Activated CD8-positive, alpha-beta memory T cell treated with anti-CD3 and anti-CD28 coated beads, Interleukin-2, amount 50 U/mL, for 4 hours (primary cell): ENCODE measurements at places on chromosomes 2 and 18.

DNA sequence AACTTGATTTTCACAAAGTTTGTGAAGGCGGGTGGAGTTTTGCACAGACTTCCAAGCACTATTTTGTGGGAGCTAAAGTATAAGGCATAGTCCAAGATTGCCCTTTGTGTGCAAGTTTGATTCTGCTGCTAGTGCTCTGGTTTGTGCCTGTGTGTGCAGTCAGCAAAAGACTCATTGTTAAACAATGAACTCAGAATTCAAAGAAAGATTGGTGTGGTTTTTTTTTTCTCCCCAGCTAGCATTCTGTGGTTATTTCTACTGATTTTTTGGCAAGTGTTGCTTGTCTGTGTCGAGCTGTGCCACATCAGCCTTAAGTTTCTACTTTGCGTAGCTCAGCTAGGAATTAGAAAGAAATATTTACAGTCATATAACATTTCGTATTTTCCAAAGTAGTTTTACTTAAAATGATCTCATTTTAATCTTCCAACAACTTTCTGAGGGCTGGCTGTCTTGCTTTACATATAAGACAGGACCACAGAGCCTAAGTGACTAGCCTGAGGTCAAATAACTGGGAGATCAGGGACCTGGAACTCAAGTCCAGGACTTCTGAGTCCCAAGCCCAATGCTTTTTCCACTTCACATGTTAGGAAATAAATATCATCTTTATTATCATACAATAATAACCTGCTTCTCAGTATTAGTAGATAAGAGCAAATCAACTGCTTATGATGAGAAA, 69.8 kb downstream of the BABAM2 start:
- DNase-seq, result no peak

DNA sequence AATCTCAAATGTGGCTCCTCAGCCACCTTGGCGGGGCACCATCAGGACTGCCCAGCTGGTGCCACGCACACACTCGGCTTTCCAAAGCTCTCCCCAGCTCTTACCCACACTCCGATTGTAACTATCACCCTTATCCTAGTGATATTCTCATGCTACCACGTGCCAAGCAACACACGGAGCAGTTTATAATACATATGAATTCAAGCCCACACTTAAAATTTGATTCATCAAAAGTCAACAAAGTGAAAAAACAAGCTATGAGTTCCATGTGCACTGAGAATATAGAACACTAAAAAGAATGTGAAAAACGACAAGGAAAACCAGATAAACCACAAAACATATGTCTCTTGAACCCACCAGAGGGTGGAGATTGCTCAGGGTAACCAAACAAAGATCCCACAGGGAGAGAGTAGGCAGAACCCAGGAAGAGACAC, 31.6 kb downstream of the LONRF2 start:
- no peak for DNase-seq

DNA sequence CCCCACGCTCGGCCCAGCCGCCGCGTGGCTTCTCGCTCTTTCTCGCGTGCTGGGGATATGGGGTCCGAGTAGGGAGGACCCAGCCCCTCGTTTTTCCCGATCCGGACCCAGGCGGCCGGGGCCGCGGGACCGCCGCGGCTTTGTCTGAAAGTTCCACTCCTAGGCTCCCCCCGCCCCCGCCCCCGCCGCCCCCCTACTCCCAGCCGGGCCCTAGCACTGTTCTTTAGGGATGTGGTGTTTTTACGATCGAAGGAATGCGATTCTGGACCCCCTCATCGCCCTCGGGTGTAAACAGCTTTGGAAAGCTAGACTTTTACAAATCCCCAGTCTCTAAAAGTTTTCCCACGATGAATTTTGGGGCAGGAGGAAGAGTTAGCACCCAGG, 819 bp downstream of the TGIF1 start:
- no peak for DNase-seq

- DNase-seq, result no peak
These were observed 318.9 kb upstream of the TFPI start for GRCh38 chr2:187873132-187873531.

- DNase-seq, result no peak
These were observed 43.9 kb downstream of the SS18 start for GRCh38 chr18:26046419-26047077.

DNA sequence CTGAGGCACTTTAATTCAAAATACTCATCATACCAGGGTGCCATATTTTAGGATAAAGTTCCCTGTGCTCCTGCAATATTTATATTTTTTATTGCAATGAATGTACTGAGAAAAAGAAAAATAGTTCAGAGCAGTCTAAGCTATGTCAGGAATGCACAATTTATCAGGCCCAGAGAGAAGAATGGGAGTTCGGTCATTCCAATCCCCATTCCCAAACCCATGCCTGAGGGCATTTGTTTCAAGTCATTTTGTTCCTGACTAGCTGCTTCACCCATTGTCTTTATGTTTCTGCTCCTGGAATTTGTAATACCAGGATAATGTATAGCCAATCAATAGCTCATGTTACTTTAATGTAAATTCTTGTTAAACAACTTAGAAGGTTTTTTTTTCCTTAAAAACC, 24.4 kb upstream of the FTCDNL1 start:
- DNase-seq, result no peak

- peak; percentile 46 for DNase-seq
These were observed 89.6 kb upstream of the NPAS2 start for GRCh38 chr2:100730290-100730868.

GRCh38 chr2:101921319-101921952, 70.3 kb upstream of the IL1R2 start:
- DNase-seq, result no peak

GRCh38 chr2:166180951-166181812, 53.4 kb upstream of the SCN1A start:
- no peak for DNase-seq

- no peak for DNase-seq
These were observed 166.7 kb downstream of the NRXN1 start for GRCh38 chr2:50865235-50865634.

GRCh38 chr2:100513650-100514049, 43.4 kb downstream of the NMS start:
- DNase-seq, result no peak

DNA sequence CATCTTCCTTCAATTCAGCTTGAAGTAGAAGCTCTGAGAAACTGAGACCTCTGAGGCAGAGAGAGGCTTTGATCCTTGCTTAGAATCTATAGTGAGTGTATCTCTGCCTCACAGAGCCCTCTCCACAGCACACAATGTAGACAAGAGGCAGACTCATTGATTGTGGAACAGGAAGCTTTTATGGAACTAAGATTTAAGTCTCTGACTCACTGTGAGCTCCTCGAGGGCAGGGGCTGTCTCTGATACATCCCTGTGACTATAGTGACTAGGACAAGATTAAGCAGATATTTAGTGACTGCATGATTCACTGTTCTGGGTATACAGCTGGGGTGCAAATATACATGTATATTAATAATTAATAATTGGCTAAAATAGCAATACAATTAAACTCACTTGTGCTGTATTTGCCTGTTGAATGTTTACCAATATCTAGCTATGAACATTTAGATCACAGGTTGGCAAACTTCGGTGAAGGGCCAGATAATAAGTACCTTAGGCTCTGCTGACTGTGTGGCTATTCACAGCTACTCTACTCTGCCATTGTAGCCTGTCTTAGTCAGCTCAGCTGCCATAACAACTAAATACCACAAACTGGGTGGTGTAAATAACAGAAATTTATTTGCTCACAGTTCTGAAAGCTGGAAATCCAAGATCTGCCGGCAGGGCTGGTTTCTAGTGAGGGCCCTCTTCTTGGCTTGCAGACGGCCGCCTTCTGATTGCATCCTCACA, 54.4 kb downstream of the ARHGEF4 start:
- no peak for DNase-seq

DNA sequence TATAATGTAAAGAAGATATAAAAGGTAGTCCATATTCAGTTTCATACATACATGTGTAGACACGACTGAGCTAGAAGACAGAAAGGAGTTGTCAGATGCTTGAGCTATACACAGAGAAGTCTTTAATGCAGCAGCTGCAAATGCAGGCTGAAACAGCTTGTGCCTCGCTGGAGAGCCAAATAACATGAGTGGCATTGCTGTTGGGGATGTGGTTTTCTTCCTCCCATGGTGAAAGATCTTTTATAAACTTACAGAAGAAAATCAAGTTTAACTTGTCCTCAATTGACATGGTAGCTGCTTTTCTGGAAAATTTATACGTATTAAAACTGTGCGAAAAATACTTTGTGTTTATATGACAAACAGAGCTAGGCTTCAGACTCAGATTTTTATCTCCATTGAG, 16.4 kb upstream of the IL1R1 start:
- no peak for DNase-seq

- no peak for DNase-seq
These were observed 43.1 kb upstream of the KLHL14 start for GRCh38 chr18:32815881-32816280.

- no peak for DNase-seq
These were observed 148.0 kb upstream of the KCTD1 start for GRCh38 chr18:26696308-26696707.

DNA sequence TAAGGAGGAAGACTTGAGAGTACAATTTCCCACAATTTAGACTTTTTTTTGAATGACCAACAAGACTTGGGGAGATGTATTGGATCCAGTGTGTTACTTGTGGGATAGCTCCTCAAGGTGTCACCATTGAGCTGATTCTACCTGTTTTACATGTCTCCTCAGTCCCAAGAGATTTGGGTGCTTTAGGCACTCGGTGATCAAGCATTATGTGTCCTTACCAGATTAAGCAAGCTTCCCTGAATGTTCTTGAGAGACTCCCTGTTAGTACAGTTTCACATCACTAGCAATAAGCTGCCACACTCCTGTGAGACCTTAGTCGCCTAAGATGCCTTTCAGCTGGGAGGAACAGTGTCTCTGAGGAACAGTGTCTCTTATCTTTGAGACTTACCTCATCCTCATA, 384.3 kb upstream of the SYT4 start:
- no peak for DNase-seq

GRCh38 chr2:108324531-108325255, 36.0 kb downstream of the SULT1C2 start:
- DNase-seq, result no peak

DNA sequence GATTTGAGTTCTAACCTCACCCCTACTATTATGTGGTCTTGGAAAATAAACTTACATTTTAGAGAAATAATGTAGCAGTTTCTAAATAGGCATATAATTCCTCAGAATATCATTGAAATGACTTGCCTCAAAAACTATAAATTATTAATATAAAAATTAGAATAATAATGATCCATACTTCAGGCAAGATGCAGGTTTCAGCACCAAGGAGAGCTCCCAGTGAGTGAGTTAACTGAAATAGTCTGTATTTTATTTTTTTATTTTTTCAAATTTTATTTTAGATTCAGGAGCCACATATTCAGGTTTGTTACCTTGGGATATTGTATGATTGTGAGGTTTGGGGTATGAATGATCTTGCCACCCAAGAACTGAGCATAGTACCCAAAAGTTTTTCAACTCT, 472.2 kb upstream of the DCC start:
- no peak for DNase-seq
